ENCODE measurements at places on chromosomes 7 and 10.

DNA sequence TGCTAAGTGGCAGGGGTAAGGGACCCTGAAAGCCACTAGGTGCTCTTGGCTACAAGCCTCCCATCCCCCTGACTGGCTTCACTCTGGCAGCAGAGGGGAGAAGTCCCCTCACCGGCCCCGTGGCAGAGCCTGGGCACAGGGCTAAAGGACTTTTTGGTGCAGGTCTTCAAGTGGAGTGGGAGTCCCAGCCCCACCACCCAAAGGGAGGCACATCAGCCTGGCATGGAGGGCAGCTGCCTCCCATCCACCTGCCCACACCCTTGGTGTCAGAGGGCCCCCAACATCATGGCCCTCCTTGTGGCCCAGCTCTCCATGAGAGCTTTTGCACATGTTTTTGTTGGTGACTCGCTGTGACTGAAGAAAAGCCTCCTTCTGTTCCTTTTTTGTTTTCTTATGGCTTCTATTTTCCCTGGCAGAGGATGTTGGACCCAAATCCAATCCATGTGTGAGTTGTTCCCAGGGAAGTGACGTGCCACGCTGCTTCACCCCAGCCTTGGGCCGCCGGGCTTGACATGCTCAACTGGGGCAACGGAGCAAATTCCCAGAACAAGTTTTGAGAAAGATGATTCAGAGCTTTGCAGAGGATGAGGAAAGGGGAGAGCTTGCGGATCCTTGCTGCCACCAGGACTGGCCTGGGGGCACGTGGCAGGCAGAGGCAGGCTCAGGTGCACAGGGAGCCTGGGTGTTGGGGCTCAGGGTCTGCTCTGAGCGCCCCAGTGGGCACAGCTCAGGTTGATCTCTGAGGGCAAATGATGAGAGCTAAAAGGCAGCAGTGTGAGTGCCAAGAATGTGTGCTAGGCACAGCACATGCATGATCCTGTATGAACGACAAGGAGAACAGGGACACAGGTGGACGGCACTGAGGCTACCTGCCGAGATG is 1.9 kb upstream of the AEBP1 start:
- DNase-seq = no peak

- no peak for DNase-seq
These were observed 896 bp upstream of the MYL7 start for GRCh38 chr7:44142028-44142427.

DNA sequence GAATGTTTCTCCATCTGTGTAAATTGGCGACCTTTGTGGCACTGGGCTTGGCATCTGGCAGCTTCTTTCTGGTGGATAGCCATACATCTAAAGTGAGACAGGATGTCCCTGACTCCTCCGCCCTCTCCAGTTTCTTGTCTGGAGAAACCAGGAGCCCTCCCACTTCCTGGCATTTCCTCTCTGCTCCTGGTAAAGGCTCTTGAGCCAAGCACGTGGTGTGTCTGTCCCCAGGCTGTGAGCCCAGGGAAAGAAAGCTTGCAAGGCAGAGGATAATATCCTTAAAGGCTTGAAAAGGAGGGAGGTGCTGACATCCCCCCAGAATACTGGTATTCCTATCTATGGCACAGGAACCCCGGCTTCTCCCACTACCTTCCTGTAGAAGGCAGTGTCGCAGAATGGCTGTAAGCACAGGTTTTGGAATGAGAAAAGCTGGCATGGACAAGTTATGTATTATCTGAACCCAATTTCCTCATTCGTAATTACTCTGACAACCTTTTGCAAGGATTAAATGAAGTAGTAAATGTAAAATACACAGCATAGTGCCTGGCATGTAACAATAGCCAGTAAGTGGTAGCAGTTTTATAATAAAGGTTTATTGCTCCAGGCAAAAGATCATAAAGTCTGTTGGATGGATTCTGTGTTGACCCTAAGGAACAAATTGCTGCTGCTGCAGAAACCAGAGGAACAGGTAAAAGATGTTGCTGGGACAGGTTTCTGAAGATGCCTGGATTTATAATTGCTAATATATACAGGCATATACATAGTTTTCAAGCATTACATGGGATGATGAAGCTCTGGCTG is 11.8 kb upstream of the ACSL5 start:
- DNase-seq = no peak

DNA sequence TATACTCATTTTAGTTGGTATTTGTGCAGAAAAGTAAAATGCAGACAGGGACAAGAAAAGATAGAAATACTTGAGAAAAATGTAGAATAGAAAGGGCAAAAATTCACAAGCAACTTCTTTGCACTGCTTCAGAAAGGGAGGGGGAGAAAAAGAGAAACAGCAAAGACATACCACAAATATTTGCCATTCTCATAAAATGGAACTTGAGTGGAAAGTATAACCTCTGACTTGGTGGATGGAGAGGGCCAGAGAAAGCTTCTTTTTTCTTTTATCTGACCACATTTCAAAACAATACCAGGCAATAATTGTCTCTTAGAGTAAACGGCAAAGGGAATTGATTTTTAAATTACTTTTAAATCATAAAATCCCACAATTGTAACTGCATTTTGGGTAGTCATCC is 35.8 kb upstream of the TRUB1 start:
- DNase-seq = no peak

DNA sequence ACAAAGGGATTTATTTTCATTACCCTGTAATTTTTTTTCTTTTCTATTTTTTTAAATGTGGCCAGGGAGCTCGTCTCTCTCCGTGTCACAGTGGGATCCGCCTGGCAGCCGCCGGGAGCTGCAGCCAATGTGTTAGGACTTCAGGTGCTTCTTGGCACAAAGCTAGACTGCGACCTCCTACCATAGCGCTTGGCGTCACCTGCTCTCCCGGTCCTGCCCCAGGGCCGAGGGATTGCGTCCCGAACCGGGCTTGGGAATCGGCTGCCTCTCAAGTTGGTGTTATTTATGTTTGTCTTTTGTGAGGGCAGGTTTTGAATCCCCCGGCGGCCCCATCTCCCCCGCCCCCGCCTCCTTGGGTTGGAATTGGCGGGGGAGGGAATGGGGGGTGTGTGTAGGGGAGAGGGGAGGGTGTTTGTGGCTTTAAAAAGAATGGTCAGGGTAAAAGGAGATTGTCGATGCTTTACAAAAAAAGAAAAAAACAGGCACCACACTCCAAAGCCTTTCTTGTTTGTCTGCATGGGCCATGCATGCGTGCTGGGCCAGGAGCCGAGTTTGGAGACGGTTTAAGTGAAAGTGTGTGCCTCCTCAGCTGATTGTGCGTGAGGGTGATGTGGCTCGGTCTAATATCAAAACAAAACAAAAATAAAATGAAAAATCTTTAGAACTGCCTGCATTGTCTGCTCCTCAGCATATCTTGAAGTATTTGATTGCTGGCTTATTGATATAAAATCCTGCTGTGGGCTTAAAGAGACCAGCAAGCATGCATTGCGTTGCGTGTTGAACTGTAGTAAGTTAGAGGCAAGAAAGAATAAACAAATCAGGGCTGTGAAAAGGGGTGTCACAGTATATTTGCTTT is 1.2 kb downstream of the PPP1R9A start:
- peak; percentile 59 for DNase-seq

DNA sequence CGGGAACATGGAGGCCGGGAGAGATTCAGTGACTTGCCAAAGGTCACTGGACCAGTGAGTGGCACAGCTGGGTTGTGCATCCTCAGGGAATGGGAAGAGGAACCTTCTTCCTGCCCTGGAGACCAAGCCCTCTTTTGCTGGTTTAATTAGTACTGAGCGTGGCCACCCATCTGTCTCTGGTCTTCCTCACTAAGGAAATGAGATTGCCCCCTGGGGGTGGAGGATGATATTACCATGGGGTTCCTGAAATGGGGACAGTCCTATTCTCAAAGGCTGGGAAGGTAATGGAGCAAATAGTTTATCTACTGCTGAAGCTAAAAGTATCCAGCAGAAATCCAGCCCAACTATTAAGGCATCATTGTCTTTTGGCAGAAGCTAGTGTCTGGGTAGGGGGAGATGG is 98.6 kb upstream of the FGFR2 start:
- DNase-seq = no peak

DNA sequence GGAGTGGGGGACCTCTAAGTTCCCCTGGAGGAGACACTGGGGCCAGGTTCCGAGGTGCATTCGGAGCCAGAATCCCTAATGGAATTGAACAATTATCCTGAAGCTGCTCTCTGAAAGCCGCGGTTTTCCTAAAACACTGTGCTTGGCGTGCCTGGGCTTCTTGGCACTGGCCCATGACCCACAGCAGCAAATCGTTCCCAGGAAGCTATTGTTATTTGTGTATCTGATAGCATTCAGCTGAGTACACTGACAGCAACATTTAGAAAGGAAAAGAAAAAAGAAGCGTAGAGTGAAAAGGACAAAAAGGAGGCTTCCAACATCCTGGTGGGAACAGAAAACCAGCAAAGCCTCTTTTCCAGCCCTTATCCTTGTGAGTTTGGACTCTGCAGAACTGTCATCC is 339.8 kb downstream of the FRMD4A start:
- DNase-seq = no peak

DNA sequence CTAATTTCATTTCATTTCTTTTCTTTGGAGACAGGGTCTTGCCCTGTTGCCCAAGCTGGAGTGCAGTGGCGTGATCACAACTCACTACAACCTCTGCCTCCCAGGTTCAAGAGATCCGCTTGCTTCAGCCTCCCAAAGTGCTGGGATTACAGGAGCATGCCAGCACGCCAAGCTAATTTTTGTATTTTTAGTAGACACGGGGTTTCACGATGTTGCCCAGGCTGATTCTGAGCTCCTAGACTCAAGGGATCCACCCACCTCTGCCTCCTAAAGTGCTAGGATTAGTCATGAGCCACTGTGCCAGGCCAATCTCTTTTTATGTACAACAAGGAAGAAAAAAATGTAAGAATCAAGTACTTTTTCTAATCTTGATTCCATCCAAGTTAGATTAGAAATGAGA is 10.7 kb upstream of the KMT2E start:
- DNase-seq = no peak

DNA sequence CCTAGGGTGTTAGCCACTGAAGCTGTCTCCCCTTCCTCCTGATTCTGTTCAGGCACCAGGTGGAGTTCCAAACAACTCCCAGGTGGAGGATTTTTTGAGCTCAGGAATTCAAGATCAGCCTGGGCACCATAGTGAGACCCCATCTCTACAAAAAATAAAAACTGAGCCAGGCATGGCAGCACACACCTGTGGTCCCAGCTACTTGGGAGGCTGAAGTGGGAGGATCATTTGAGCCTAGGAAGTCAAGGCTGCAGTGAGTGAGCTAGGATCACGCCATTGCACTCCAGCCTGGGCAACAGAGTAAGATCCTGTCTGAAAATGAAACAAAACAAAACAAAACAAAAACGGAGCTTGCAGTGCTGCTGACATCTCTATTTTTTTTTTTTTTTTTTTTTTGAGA is 128.8 kb upstream of the CALN1 start:
- DNase-seq = no peak

DNA sequence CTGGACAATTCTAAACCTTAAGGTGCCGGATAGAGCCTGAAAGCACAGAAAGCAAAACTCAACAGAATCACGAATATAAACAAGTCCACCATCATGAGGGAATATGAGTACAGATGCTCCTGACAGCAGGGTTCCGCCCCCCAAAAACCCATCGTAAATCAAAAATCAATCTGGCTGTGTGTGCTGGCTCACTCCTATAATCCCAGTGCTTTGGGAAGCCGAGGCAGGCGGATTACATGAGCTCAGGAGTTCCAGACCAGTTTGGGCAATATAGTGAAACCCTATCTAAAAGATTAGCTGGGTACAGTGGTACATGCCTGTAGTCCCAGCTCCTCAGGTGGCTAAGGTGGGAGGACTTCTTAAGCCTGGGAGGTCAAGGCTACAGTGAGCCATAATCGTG is 12.2 kb downstream of the BUD31 start:
- DNase-seq = no peak

- no peak for DNase-seq
These were observed 118.3 kb upstream of the LAMB4 start for GRCh38 chr7:108248418-108248817.

- no peak for DNase-seq
These were observed 26.6 kb upstream of the NKX6-2 start for GRCh38 chr10:132812520-132812919.

- no peak for DNase-seq
These were observed 157.4 kb upstream of the TBX20 start for GRCh38 chr7:35411331-35411730.

GRCh38 chr10:44279426-44280126 is 105.3 kb downstream of the CXCL12 start:
- no peak for DNase-seq

DNA sequence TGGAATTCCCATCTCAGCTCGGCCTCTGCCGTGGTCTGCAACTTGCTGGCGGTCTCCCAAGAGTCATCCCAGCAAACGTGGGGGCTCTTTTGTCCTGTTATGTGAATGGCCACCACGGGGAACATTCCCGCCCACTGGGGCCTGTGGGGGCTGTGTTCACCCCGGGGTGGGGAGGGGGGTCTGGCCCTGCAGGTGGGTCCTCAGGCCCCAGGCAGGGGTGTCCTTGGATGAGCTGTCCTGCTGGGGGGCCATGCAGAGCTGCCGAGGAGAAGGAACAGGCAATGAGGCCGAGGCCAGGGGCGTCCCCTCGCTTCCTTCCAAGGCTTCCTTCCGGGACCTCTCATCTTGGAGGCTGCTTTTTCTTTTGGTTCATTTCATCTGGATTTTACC is 24.4 kb upstream of the PITRM1 start:
- no peak for DNase-seq

- DNase-seq = no peak
These were observed 23.7 kb downstream of the SRRM3 start for GRCh38 chr7:76225379-76225778.

DNA sequence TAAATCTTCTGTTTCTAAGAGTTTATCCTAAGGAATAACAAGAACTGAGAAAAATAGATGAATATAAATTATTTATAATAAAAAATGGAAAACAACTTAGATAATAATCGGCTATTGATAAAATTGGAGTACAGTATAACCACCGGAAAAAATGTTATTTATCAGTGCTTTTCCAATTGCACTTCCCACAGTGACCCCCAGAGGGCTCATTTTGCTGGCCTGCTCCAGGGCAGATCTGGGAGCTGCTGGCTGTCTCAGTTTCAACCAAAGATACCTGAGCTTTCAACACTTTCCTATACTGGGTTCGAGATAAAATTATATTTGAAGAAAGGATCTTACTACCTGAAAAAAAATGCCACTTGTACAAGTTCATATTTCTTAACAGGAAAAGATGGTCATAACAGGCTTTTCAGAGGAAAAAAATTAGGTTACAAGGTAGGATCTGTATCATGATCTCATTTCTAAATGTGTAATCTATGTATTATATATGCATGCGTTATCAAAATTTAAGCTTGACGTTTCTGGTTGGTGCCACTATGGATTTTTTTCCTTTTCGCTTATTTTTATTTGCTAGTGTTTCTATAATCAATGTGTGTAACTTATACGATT is 165.7 kb downstream of the NPSR1 start:
- peak; percentile 41 for DNase-seq
